ENCODE measurements at places on chromosomes 1 and 21. TPM values are rescaled to one million over a fixed set of nuclear protein-coding genes. Genes with fewer than 3 reads are reported as not detected.
A peak's percentile ranks its signal among the peaks of the same experiment; 100 is the strongest.

The OLFM3 gene
- not detected for total RNA-seq

The PODN gene
- 64.0 TPM for total RNA-seq

DNA sequence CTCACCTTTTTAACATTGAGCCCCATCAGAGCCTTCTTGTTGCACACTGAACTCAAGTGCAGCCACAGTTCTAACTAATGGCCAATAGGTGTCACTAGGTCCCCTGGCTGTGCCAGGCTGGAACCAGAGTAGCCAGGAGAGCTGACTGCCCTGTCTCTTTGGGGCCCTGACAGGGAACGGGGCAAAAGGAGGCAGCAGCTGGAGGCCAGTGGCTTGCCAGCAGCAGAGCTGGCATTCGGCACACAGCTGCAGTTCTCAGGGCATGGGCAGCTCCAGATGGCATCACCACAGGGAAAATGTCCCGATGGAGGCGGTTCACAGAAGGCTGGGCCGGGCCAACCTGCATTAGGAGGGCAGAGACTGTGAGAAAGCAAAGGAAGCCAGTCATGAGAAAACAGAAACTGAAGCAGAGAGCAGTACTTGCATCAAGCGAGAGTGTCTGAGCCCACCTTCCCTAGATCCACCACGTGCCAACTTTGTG is 188.6 kb downstream of the FCRL5 start:
- no peak for DNase-seq
- no peak overlapping the region for H3K27ac ChIP-seq
- no peak overlapping the region for H3K4me3 ChIP-seq
- no peaks in the 10 kb centered on the region for H3K4me1 ChIP-seq

- no peaks in the 10 kb centered on the region for H3K27me3 ChIP-seq
- no peak overlapping the region for H3K27ac ChIP-seq
- no peak for DNase-seq
- H3K36me3 ChIP-seq: no peaks in the 10 kb centered on the region
Observed at GRCh38 chr1:14634486-14634885, 36.0 kb downstream of the KAZN start.

- H3K27ac ChIP-seq: no peak overlapping the region
- H3K27me3 ChIP-seq: no peaks in the 10 kb centered on the region
- H3K36me3 ChIP-seq: no peaks in the 10 kb centered on the region
- no peaks in the 10 kb centered on the region for H3K4me1 ChIP-seq
Observed at GRCh38 chr21:27807596-27807995, 840.7 kb upstream of the ADAMTS5 start.

DNA sequence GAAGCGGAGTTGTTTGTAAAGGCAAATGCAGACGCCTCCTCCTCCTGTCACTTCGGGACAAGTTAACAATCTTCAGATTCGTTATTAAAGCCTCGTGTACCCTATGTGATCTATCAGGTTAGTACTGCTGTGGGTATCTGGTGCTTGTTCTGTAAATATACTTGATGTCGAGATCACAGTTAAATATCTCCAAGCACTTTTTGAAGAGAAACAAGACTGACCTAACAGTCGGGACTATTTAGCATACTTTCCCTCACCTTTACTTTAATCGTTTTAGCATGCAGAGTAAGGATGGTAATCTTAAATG is 710 bp downstream of the KLHL20 start:
- no peak for DNase-seq
- H3K27me3 ChIP-seq: peaks cover 3% of the 10 kb centered on the region
- H3K4me3 ChIP-seq: peak overlapping the region; percentile 69

DNA sequence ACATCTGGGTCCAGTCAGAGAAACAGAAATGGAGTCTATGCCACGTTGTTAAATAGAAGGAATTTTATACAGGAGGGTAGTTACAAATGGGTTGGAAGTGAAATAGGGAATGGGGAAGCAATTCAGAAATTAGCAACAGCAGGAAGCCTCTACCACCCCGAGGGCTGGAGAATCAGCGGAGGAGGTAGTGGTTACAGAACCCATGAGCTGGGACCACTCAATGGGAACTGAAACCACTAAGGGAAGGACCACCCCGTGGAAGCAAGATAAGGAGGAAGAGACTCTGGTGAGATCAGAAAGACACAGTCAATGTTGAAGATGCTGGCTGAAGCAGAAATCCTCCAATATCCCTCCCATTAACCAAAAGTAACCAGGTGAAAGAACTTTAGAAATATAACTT is 15.5 kb upstream of the MAST2 start:
- H3K27me3 ChIP-seq: no peaks in the 10 kb centered on the region
- no peak for DNase-seq
- no peak overlapping the region for H3K4me3 ChIP-seq
- no peak overlapping the region for H3K27ac ChIP-seq
- H3K36me3 ChIP-seq: no peaks in the 10 kb centered on the region

DNA sequence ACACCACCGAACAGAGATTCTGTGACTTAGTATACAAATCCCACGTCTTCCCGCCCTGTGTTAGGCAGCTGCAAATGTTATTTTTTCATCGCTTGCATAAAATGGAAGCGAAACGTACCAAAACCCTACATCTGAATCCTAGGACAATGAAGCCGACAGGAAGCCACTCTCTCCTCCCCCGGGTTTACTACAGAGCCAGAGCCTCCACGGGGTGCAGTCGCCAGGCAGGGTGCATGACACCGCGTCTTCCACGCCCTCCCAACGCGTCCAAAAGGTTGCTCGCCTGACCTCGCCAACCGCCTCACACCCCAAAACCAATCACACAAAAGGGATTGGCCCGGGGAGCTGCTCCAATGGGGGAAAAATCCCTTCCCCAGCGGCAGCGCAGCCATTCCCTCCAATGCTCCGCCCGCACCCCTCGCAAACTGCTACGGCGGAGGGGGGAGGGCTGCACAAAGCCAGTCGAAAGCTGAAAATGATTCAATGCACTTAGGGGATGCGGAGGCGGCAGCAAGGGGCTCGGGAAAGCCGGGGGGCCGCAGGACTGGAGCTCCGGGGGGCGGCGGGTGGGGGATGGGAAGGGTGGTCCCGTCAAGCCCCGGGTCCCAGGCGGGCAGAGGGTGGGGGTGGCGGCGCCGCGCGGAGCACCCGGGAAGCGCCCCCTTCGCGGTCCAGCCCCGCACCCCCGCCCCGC is 701 bp downstream of the CEP170 start:
- H3K27ac ChIP-seq: peak overlapping the region; percentile 98
- no peaks in the 10 kb centered on the region for H3K27me3 ChIP-seq
- no peaks in the 10 kb centered on the region for H3K36me3 ChIP-seq
- peaks cover 63% of the 10 kb centered on the region for H3K4me1 ChIP-seq
- peak; percentile 86 for DNase-seq

- H3K4me1 ChIP-seq: peaks cover 97% of the 10 kb centered on the region
- DNase-seq: peak; percentile 67
- H3K4me3 ChIP-seq: no peak overlapping the region
- H3K27ac ChIP-seq: peak overlapping the region; percentile 73
Observed at GRCh38 chr1:21338573-21339355, 48.5 kb upstream of the ECE1 start.

- no peak overlapping the region for H3K4me3 ChIP-seq
- H3K36me3 ChIP-seq: no peaks in the 10 kb centered on the region
- no peak for DNase-seq
- H3K4me1 ChIP-seq: no peaks in the 10 kb centered on the region
Observed at GRCh38 chr1:7620196-7620595, 150.9 kb upstream of the VAMP3 start.

- no peaks in the 10 kb centered on the region for H3K27me3 ChIP-seq
- peaks cover 8% of the 10 kb centered on the region for H3K4me1 ChIP-seq
- H3K4me3 ChIP-seq: no peak overlapping the region
- no peak overlapping the region for H3K27ac ChIP-seq
- no peak for DNase-seq
Observed at GRCh38 chr1:12640958-12641272, 3.0 kb upstream of the AADACL4 start.

- H3K27me3 ChIP-seq: no peaks in the 10 kb centered on the region
- no peak overlapping the region for H3K4me3 ChIP-seq
- H3K4me1 ChIP-seq: peaks cover 21% of the 10 kb centered on the region
- H3K36me3 ChIP-seq: no peaks in the 10 kb centered on the region
Observed at GRCh38 chr1:175317779-175318178, 125.2 kb upstream of the KIAA0040 start.

GRCh38 chr1:3903141-3904005 is 3.3 kb upstream of the C1orf174 start:
- peak; percentile 45 for DNase-seq
- H3K27ac ChIP-seq: no peak overlapping the region
- H3K27me3 ChIP-seq: no peaks in the 10 kb centered on the region
- no peak overlapping the region for H3K4me3 ChIP-seq
- H3K36me3 ChIP-seq: no peaks in the 10 kb centered on the region
- H3K4me1 ChIP-seq: peaks cover 13% of the 10 kb centered on the region

DNA sequence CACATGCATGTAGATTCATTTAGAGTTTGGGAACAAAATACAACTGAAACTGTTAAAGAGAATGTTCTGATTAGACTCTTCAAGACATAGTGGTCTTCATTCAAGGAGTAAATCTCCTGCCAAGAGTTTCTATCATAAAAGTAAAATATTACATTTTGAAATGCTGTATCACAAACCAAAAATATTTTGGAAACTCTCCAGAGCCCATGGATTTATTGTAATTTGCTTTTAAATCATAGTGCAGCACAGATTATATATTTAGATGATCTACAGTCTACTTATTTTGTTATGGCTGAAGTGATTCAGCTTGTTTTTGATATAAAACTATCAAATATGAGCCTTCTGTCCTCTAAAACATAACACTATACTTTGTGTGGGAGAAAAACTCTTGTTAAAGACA is 105.3 kb downstream of the DISP1 start:
- no peak overlapping the region for H3K4me3 ChIP-seq
- no peak for DNase-seq
- no peaks in the 10 kb centered on the region for H3K4me1 ChIP-seq
- no peaks in the 10 kb centered on the region for H3K36me3 ChIP-seq
- no peaks in the 10 kb centered on the region for H3K27me3 ChIP-seq

DNA sequence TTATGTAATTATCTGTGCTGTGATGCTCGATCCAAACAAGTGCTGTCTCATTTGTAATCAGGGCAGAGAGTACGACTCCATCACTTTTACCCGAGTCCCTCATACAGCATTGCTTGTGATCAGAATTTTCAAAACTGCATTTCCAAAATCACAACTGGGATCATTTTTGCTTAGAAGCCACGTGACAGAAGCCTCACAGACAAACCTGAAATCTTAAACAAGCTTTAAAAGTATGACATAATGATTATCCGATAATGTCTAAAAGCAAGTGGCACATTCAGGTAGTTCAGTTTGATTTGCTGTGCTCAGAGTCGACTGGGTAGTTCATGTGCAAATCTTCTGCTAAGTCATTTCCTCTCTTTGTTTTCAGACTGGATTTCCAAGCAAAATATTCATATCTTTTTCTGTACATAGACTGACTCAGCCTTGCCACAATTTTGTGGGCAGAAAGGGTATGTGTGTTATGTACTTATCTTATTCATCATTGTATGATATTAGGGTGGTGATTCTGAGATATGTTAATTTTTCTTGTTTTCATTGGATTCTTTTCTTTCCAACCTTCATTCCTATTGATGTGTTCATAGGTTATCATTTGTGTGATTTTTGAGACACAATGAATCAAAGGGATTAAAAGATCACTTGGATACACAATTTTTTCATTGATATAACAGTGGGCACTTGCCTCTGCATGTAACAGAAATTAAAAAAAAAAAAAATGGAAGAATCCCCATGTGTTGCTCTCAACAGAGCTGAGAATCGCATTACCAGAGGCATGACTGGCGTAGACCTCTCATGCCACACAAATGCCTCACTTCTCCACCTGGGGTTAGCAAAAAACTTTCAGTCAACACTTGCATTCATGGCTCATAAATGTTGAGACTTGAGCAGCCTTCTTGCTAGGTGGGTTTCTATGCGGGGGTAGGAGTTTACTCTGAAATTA is 355.7 kb downstream of the LTN1 start:
- H3K4me1 ChIP-seq: no peaks in the 10 kb centered on the region
- no peak overlapping the region for H3K27ac ChIP-seq
- H3K4me3 ChIP-seq: no peak overlapping the region
- H3K27me3 ChIP-seq: no peaks in the 10 kb centered on the region
- no peaks in the 10 kb centered on the region for H3K36me3 ChIP-seq

DNA sequence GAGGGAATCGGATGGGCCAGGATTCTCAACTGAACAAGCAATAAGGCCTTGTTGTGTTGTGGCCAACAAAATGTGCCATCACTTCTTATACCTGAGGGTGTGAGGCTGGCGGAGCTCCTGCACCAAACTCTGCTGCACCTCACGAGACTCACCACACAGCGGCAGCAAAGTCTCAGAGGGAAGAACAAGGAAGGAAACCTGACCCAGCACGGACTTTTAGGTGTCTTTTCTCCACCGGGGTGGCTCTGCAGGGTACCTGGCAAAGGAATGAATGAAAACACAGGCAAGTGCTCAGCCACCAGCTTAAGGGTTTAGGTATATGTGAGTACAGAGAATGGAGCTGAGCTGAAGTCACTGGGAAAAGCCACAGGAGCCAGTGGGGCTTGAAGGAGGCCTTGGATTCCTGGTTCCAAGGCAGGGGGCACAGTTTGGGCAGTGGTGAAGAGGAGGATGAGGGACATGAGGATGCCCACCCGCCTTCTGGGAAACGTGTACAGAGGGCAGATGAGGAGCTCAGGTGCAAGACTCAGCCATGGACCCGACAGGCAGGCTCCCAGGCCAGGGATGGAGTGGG is 31.1 kb upstream of the HSD3B1 start:
- H3K27me3 ChIP-seq: no peaks in the 10 kb centered on the region
- H3K27ac ChIP-seq: no peak overlapping the region
- H3K4me1 ChIP-seq: no peaks in the 10 kb centered on the region
- DNase-seq: peak; percentile 63
- no peaks in the 10 kb centered on the region for H3K36me3 ChIP-seq

DNA sequence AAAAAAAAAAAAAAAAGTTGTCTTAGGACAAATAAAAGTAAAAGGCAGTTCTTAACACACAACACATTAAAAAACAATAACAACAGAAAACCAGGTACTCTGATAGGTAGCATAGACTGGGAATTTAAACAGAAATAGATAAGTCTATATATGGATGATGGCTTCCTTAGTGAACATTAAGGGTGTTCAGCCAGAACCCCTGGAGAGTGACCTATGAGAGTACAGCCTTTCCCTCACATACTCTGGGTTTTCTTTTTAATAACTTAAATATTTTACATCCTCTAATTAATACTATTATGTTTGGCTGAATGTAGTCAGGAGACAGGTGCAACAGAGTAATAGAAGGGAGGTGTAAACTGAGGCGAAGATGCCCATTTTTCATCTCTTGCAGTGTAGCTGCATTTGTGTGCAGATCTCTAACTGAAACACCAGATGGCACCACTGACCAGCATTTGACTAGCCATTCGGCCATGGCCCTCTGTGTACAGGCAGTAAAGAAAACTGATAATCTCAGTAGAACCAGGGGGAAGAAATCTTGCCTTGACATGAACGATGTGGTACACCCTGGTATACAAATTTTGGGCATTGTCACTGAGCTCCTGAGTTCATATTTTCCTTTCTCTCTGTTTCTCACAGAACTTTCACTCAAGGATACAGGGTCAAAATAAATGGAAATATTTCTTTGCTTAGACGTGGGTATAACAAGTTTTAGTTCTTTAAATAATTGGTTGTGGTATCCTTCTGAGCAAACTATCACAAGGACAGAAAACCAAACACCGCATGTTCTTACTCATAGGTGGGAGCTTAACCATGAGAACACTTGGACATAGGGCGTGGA is 7.6 kb downstream of the TTF2 start:
- H3K27ac ChIP-seq: no peak overlapping the region
- no peaks in the 10 kb centered on the region for H3K36me3 ChIP-seq
- no peak overlapping the region for H3K4me3 ChIP-seq
- DNase-seq: no peak

Measured in lower lobe of right lung (tissue), 2 donors.